GDM1 (cell line): ENCODE measurements at places on chromosomes 13 and 19.

DNA sequence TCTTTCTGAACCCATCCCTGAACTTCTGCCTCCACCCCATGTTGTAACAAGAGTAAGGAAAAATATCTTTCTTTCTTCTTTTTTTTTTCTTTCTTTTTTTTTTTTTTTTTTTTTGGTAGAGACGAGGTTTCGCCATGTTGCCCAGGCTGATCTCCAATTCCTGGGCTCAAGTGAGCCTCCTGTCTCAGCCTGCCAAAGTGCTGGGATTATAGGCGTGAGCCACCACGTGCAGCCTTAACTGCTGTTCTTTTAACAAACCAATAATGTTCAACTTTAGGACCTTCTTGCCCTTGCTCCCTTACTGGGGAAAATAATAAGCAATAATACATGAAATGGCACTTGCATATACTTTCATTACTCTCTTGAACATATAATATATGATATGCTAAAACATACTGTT lies 19.6 kb downstream of the GPR183 start:
- no peak for DNase-seq

DNA sequence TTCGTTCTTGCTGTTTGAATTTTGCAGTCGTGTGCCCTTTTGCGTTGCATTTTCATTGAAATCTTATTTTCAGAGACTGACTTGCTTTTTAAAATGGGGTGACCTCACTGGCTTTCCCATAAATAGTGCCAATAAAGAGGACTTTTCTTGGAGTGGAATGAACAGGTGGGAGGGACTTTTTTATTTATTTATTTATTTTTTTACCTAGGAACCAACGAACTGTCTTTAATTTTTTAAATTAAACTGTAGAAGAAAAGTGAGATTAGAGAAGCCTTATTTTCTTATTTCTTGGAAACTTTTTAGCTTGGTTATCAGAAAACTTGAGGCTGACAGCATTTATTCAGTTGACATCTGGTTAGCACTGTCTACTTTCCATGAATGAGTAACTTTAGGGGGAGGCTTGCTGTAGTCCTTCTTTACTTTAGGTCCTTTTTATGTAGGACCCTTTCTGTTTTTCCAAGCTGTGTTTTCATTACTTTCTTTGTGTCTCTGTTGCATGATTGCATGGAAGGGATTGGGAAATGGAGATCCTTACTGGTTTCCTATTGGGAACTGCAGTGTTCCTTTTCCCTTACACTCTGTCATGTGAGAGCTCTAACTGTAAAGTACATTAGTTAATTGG lies 1.7 kb downstream of the SLAIN1 start:
- no peak for DNase-seq

DNA sequence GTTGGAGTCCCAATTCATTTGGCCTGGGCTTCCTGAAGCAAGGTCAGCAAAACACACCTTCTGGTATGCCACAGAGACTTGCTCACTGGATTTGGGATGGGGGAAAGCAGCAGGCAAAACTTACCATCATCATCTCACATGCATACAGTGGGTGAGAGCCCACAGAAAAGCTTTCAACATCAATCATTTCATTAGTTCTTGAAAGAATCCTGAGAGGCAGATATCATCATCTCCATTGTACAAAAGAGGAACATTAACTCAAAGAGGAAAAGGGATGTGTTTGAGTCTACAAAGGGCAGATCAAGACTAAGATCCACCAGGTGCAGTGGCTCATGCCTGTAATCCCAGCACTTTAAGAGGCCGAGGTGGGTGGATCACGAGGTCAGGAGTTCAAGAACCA lies 6.4 kb downstream of the WDR87 start:
- DNase-seq = no peak

DNA sequence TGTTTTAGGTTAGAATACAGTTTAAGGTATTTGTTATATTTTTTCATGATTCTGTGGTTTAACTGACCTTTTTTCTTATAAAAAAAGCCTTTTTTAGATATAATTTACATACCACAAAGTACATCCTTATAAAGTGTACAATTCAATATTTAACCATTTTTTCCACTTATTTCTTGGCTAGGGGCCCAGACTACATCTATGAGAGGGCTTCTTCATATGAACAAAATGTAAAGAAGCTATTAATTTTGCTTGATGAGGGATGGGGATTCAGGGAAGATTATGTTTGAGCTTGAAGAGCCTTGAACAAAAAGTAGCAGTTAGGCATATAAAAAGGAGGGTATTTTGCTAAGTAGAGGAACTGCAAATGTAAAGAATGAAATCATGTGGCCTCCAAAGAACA lies 2.2 kb downstream of the CCDC122 start:
- no peak for DNase-seq

- no peak for DNase-seq
These were observed 47.5 kb downstream of the COLGALT1 start for GRCh38 chr19:17602872-17603510.

- peak; percentile 76 for DNase-seq
These were observed at the start of gene ZBTB7A for GRCh38 chr19:4066682-4067395. Gene ZBTB7A (minus strand): TSS chr19:4066899. CDS start chr19:4055232, 11,667 bp downstream.
